ENCODE measurements at places on chromosomes 12 and 14. TPM values are rescaled to one million over a fixed set of nuclear protein-coding genes. Genes with fewer than 3 reads are reported as not detected.

CCDC59 gene
- total RNA-seq, result 58.5 TPM

GRCh38 chr12:24742378-24742777 lies 206.5 kb downstream of the BCAT1 start:
- H3K27me3 ChIP-seq, result no peaks in the 10 kb centered on the region
- H3K4me1 ChIP-seq, result peaks cover 45% of the 10 kb centered on the region

IFNG-AS1 gene
- total RNA-seq, result not detected

- H3K27ac ChIP-seq, result no peak overlapping the region
- no peak for DNase-seq
- H3K4me3 ChIP-seq, result no peak overlapping the region
- H3K36me3 ChIP-seq, result no peaks in the 10 kb centered on the region
- no peaks in the 10 kb centered on the region for H3K27me3 ChIP-seq
These were observed 161.9 kb upstream of the PLEKHG7 start for GRCh38 chr12:92540782-92541423.

Data from Caco-2 (cell line).